ENCODE measurements at places on chromosomes 2 and 18. TPM values are rescaled to one million over a fixed set of nuclear protein-coding genes. Genes with fewer than 3 reads are reported as not detected.

The UBXN4 gene
- 134 TPM for total RNA-seq

DNA sequence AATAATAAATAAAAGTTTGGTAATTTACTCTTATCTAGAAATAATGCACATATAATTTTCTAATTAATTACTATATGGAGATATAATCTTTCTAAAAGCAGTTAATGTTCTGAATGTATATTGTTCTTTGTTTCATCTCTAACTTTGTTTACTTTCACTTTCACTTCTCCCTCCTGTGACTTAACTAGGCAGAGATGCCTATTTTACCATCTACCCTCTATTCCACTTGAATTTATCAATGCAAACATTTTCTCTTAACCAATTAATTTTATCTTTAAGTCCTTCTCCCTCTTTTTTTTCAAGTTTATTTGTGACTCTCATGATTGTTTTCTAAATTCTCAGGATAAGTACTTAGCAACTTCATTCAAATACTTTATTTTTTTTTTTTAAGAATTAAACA lies 55.1 kb upstream of the IL1RL1 start:
- no peak for DNase-seq

GRCh38 chr18:46736736-46737135 lies 20.1 kb downstream of the ST8SIA5 start:
- DNase-seq = no peak

DNA sequence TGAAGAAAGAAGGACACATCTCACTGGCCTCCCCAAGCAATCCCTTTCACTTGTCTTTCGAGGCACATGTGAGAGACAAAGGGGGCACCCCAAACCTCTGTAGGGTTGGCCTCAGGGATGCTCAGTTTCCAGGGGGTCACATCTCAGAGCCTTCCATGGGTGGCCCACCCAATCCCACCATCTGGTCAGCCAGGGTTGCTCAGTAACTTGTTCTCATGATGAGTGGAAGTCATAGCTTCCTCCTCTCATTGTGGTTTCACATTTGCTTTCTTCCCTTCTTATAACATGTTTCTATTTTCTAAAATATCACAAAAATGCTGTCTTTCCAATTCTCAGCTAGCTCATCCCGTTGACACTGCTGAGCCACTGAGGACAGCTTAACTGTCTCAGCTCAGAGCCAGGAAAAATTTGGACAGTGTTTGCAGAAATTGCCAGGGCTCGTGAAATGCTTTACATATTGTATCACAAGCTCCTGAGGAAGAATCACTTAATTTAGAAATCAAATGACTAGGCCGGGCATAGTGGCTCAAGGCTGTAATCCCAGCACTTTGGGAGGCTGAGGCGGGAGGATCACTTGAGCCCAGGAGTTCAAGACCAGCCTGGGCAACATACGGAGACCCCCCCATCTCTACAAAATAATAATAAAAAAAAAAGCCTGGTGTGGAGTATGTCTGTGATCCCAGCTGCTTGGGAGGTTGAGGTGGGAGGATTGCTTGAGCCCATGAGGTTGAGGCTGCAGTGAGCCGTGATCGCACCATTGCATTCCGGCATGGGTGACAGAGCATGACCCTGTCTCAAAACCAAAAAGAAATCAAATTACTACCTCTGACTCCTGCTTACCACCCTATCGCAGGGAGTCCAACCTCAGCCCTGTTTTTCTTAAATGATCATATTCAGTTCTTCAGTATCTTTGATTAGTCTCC lies 129.3 kb downstream of the PRKCE start:
- no peak for DNase-seq

DNA sequence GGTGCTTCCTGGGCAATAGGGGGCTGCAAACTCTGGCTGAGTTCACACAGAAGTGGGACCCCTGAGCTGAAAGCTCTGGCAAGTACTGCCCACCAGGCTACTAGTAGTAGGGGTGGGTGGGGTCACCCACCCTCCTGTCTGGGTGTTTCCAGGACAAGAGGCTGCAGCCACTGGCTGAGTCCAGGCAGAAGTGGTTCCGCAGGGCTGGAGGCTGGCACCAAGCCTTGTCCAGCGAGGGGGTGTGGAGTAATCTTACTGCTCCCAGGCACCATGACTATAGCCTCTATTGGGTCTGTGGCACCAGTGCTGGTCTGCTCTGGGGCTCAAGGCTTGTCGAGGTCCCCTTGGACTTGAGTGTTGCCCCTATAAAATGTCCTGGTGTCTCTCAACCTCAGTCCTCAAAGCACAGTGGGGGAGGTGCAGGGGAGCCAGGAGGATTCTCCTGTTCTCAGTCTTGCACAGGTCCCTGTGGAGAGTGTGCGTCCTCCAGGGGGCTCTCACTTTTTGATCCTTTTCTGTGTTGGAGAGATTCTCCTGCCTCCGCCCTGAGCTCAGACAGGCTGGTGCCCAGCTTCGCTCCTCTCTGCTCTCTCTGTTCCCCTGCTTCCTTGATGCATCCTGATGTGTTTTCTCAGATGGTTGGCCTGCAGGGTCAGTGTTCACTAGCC lies 48.1 kb downstream of the NUP35 start:
- DNase-seq = no peak

The LIMS4 gene
- 0.47 TPM for total RNA-seq

- no peak for DNase-seq
Measured at GRCh38 chr2:8382485-8382884, 299.4 kb upstream of the ID2 start.

- no peak for DNase-seq
Measured at GRCh38 chr2:25132299-25132635, 36.1 kb downstream of the POMC start.

- DNase-seq = peak; percentile 7
Measured at GRCh38 chr2:128287780-128288735, 30.6 kb downstream of the HS6ST1 start.

GRCh38 chr2:64859312-64860212 lies 129.6 kb upstream of the SLC1A4 start:
- DNase-seq = peak; percentile 49

GRCh38 chr2:105800036-105800713 lies 55.5 kb downstream of the NCK2 start:
- DNase-seq = no peak

The ANKRD23 gene
- total RNA-seq = 5.7 TPM

DNA sequence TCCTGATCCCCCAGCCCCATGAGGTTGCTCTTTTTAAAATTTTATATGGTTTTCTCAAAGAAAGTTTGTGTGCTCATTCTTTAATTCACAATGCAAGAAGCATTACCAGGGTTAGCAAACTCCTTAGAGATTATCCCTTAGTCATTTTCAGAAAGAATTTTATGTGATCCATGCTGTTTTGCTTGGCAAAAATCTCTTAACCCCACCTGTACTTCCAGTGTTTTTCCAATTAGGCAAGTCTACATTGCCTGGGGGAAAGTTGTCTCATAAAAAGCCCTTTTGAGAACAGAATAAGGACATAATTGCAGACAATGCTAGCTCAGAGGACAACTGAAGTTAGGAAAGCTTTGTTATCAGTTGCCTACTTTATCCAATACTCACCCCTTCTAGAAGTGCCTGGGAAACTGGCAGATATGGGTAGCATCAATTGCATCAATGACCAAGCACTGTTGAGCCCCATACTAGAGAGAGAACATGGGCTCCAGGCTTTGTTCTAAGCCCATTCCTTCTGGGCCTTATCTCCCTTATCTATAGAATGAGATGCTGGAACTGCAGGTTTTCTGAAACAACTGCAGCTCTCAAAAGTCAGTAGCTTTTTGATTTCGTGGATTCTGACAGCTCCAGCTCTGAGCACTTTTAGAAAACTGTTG lies 265.9 kb upstream of the SPHKAP start:
- DNase-seq = no peak
